PC-3 (cell line): ENCODE measurements at places on chromosomes 16 and 17.

GRCh38 chr17:18224387-18225120 lies 881 bp upstream of the LLGL1 start:
- no peak for DNase-seq

DNA sequence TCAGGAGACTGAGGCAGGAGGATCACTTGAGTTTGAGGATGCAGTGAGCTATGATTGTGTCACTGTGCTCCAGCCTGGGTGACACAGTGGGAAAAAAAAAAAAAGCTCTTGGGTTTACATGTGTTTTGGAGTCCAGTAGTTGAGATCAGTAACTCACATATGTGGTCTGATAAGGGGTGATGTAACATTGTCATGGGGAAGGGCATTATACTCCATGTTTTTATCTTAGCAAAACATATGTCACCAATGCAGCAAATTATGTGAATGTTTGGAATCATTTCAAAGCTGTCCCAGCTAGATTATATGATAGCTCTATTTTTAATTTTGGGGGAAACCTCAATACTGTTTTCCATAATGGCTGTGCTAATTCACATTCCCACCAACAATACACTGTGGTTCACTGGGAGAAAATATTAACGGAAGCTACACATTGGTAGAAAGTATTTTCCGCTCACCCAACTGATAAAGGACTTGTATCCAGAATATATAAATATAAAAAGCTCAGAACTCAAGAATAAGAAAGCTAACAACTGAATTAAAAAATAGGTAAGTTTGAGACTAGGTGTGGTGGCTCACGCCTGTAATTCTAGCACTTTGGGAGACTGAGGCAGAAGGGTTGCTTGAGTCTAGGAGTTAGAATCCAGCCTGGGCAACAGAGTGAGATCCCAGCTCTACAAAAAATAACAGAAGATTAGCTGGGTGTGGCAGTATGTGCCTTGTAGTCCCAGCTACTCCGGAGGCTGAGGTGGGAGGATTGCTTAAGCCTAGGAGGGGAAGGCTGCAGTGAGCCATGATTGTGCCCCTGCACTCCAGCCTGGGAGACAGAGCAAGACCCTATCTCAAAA lies 224.1 kb upstream of the TBX2 start:
- DNase-seq: no peak

- peak; percentile 93 for DNase-seq
Observed at GRCh38 chr17:82217530-82218204, 5.0 kb upstream of the CCDC57 start.

DNA sequence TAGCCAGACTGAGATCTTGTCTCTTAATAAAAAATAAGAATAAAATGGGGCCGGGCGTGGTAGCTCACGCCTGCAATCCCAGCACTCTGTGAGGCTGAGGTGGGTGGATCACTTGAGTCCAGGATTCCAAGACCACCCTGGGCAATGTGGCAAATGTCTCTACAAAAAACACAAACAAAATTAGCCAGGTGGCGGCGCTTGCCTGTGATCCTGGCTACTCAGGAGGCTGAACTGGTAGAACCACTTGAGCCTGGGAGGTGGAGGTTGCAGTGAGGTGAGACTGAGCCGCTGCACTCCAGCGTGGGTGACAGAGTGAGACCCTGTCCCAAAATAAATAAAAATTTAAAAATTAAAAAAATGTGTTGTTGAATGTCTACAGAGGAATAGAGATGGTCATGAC lies 2.9 kb upstream of the DEF8 start:
- peak; percentile 30 for DNase-seq

GRCh38 chr16:21281698-21282389 lies 3.8 kb upstream of the CRYM start:
- DNase-seq: no peak

DNA sequence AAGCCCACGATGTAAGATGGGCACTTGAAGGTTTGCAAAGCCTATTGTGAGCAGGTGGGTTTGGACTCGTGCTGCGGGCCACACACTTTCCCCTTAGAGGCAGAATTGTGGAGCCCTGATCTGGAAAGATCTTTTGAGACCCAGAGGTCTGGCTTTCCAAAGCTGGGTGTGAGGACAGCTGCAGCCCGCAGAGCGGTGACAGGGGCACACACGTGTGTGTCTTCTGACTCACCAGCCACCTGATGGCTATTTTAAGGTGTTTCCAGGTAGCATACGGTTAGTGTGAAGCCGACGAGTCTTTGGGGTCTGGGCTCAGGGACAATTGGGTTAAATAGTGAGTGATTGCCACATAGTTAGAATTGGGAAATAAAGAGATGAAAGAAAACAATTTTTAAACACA lies 108.9 kb upstream of the GSE1 start:
- DNase-seq: no peak

DNA sequence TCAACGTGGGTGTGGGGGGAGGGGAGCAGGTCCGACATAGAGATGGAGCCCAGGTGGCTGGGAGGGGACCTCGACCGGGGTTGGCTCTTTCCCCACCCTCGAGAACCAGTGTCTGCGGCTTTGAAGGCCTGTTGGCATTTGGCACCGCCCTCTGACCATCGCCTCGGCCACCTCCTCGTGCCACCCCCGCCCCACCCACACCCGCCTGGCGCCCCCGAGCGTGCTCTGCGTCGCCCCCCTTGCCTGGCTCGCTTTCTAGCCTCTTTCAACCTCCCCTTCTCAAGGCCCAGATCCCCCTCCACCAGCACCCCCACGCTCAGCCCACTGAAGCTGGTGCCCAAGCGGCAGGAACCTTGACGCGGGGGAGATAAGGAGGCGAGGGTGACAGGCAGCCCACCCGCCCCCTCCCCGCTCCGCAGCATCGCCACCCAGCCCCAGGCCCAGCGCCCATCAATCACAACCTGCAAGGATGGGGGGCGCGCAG lies 619 bp downstream of the CACNB1 start:
- peak; percentile 35 for DNase-seq

GRCh38 chr17:65558683-65559460 lies 2.6 kb downstream of the AXIN2 start:
- DNase-seq: no peak

DNA sequence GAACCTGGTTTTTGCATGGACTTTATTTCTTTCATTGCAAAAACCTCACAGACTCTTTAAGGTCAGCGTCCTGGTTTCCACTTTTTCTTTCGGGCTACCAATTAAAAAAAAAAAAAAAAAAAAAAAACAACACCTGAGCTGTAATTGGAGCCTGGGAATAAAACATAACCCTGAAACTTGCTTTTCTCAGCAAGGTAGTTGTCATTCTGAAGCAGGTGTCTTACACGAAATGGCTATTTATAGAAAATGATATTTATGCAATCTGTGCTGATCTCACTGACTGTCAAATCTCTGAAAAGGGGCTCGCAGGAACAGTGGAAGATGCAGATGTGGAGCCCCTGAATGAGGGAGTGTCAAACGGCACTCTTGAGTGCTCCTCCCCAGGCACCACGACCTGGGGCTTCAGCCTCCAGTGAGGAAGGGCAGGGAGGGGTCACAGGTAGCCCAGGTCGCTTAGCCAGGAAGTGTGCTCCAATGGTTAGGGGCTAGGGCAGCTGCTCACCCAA lies 10.4 kb upstream of the COTL1 start:
- no peak for DNase-seq

GRCh38 chr17:59327121-59327980 lies 4.1 kb upstream of the YPEL2 start:
- DNase-seq: no peak

- DNase-seq: no peak
Observed at GRCh38 chr17:66287911-66288310, 14.5 kb upstream of the PRKCA start.

- no peak for DNase-seq
Observed at GRCh38 chr17:28381141-28381825, 9.8 kb downstream of the SARM1 start.

DNA sequence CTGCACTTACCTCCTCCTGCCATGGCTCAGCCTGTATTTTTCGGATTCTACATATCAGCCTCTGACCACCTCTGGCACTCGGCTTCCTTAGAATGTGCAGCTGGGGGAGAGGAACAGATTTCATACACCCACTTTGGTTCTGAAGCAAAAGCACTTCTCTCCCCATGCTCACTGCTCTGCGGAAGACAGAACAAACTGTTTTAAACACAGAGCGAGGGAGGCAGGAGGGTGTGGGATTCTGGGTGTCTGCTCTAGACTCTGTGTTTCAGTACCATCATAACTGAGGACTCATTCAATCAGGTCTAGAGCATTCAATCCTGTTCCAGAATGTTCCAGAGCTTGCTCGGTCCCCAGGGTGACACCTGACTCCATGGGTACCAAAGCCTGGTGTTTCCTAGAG lies 239.1 kb downstream of the GRIN2A start:
- no peak for DNase-seq

GRCh38 chr16:86515777-86516622 lies 5.7 kb downstream of the FOXF1 start:
- DNase-seq: no peak

DNA sequence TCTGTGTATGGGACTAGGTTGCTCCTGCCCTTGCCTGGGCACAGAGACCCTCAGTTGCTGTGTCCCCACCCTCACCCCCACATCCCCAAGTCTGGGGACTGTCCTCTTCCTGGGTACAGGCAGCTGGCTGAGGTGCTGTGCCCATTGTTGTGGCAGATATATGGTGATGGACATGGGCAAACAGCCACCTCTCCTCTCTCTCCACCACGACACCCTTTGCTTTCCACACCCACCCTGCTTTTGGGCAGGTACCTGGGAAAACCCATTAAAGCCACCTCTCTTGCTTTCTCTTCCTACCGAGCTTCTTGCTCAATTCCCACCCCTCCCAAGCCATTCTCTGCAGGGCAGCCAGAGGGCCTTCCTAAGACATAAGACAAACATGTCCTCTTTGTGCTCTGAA lies 21.7 kb downstream of the TRPV2 start:
- DNase-seq: no peak

DNA sequence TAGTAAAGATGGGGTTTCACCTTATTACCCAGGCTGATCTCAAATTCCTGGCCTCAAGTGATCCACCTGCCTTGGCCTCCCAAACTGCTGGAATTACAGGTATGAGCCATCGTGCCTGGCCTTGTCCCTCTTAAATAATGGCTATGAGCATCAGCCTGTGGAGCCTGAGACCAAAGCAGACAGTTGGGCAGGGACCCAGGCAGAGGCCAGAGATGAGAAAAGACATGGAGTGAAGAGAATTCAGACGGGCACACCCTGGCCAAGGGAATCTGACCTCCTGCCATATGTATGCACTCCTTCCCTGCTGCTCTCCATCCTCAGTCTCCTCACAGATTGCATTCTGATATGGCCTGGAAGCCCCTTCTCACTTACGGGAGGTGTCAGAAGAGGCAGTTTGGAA lies 98.4 kb upstream of the DNAH9 start:
- no peak for DNase-seq

DNA sequence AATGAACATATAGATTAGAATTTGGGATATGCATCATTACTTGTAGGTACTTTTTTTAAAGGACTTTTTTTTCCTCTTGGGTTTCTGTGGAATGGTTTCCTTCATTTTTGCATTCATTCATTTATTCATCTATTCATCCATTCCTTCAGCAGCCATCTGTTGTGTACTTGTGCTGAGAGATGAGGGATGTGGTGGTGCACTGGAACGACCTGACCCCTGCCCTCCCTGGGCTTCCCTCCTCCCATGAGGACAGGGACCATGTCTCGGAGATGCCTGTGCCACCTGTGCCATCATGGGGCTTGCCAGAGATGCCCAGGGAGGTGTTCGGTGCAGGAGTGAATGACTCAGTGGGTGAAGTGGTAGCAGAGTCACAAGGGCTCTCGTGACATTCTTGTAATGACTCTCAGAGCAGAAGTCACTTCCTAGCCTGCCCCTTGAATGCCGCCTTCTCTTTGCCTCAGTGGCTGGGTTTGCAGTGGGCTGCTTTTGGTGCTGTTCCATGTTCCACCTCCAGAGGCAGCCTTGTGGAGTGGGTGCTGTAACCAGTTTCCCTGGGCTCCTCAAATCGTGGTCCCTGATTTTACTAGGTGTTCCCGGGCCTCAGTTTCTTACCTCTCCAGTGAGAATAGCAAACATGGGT lies 43.9 kb downstream of the CLEC16A start:
- peak; percentile 6 for DNase-seq
